ENCODE measurements at places on chromosomes 1 and 21.

DNA sequence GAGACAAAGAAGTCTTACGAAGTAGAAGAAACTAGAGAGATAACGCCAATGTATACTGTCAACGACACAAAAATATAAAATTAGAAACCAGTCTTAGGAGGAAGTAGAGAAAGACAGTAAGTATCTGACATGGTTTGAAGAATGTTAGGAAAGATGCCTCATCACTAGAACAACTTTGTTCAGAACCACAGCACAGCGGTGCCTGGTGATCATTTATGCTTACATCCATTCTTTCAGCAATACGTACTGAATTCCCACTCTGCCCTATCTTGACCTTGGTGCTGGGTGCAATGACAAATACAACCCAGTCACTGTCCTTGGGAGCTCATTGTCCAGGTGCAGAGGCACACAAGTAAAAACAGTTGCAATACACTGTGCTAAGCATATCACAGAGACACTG, 104.4 kb downstream of the TM2D1 start:
- no peak for DNase-seq

- no peak for DNase-seq
These were observed 7.7 kb upstream of the AGTRAP start for GRCh38 chr1:11728126-11728806.

DNA sequence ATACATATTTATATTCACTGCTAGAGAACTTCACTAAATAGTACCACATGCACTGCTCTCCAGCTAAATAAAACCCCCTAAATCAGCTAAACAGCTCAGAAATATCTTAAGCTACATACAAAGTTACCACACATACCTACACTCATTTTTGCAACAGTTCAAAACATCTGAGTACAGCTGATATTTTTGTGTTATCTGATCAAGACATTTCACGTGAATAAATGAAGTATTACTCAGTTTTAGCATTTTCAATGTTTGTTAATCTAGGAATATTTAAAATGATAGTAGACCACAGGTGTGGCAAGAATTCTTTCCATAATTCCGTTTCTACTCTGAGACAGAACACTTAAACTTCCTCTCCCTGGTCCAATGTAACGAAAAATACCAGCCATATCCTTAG, 20.8 kb downstream of the EVI5 start:
- no peak for DNase-seq

GRCh38 chr1:17119076-17119772, at the start of gene PADI2:
Gene PADI2 (minus strand): TSS chr1:17119451. CDS start chr1:17119371, 80 bp downstream.
- DNase-seq: peak; percentile 92

DNA sequence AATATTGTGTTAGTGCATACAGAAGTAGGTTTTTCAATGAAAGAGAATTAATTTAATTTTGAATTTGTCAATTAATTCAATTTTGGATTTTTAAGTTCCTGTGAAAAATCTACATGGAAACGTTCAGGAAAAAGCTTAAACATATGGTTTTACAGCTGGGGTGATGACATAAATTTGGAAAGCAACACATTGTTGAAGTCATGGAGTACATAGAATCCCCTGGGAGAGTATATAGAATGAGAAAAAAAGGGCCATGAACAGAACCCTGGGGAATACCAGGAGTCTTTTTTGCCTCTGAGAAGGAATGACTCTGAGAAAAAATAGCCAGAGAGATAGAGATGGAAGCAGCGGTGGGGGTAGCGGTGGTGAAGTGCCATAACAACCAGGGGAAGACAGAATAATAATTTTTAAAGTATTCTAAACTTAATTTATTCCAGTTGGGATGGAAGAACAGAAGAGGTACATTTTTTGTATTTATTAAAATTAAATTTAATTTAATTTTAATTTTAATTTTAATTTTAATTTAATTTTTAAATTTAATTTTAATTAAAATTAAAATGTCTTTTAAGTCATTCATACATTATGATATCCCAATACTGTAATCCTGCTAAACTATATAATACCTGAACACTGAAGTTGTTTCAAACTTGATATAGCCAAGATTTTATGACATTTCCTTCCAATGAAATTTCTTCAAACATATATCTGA, 48.9 kb downstream of the NME7 start:
- DNase-seq: no peak

DNA sequence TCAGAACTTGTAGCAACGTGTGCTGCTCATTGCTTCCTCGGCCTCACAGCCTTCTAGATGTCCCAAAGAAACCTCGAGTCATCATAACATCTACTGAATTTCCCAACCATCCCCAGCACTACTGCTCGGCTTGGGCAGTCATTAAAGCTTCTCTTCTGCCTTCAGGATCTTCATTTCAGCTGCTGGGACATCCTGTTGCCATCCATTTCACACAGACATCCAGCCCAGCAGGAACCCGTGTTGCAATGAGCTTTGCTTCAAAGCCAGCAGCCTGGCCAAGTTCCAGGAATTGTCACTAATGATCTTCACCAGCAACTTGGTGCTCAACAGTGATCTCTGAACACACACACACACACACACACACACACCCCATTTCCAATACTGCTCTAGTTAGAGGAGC, 18.5 kb downstream of the WLS start:
- DNase-seq: peak; percentile 45

- no peak for DNase-seq
These were observed 56.1 kb downstream of the MEF2D start for GRCh38 chr1:156444407-156445001.

- DNase-seq: no peak
These were observed 82.7 kb downstream of the HLCS start for GRCh38 chr21:36883532-36884486.

DNA sequence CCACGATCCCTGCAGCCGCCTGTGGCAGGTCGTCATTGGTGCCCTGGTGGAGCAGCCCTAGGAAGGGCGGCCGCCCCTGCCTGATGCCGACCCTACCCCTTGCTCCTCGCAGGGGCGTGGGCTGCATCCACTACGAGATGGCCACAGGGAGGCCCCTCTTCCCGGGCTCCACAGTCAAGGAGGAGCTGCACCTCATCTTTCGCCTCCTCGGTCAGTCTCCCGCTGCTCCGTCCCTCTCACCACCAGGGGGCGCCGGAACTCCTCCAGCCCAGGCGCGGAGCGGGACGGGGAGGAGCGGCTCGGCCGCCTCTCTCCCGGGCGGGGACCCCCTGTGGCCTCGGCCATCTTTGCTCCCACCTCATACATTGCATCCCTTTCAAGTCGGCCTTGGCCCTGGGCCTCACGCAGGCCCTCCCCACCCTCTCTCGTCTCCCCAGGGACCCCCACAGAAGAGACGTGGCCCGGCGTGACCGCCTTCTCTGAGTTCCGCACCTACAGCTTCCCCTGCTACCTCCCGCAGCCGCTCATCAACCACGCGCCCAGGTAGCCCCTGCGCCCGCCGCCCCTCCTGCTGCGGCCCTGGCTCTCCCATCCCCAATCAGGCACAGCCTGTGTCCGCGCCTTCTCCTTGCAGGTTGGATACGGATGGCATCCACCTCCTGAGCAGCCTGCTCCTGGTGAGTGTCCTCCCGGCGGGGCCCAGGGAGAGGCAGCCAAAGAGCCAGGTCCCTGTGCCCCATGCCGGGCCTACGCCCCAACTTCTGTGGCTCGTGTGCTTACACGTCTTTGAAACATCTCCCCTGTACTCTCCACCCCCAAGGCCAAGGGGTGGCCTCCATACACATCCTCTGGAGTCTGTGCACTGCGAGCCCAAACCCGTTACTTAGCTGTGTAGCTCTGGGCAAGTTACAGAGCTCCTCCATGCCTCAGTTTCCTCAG, 24.7 kb downstream of the CDK18 start:
- DNase-seq: peak; percentile 69

GRCh38 chr1:31954607-31955283, 16.6 kb upstream of the PTP4A2 start:
- peak; percentile 72 for DNase-seq

DNA sequence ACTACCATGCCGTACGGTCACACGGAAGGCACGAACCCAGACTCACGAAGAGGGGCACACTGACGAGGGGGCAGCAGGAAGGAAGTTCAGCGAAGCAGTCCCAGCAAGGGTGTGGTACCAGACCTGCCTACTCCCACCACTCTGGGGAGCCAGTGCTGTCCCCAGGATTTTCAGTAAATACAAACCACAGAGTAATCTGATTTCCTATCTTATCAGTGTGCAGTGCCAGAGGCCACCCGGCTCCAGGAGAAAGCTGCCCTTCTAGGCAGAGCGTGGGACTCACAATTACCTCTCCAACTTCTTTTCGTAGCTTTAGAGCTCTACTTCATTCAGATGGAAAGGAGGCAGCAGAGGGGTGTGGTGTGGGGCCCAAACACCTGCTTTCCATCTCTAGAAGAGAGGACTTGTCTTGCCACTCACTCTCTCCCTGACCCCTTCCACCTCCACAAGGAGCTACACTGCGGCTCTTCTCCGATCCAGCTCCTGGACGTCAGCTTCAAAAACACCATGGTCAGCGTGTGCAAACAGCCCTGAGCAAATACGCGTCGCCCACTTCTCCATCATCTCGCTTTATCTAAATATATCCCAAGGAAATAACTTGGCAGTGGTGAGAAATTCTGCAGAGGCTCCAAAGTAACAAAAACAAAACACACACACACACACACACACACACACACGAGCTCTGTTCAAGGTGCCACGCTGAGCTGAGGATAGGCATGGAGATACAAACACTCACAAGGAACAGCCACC, 98.5 kb downstream of the MRPL37 start:
- no peak for DNase-seq

- no peak for DNase-seq
These were observed 24.2 kb downstream of the MTARC1 start for GRCh38 chr1:220810963-220811362.

DNA sequence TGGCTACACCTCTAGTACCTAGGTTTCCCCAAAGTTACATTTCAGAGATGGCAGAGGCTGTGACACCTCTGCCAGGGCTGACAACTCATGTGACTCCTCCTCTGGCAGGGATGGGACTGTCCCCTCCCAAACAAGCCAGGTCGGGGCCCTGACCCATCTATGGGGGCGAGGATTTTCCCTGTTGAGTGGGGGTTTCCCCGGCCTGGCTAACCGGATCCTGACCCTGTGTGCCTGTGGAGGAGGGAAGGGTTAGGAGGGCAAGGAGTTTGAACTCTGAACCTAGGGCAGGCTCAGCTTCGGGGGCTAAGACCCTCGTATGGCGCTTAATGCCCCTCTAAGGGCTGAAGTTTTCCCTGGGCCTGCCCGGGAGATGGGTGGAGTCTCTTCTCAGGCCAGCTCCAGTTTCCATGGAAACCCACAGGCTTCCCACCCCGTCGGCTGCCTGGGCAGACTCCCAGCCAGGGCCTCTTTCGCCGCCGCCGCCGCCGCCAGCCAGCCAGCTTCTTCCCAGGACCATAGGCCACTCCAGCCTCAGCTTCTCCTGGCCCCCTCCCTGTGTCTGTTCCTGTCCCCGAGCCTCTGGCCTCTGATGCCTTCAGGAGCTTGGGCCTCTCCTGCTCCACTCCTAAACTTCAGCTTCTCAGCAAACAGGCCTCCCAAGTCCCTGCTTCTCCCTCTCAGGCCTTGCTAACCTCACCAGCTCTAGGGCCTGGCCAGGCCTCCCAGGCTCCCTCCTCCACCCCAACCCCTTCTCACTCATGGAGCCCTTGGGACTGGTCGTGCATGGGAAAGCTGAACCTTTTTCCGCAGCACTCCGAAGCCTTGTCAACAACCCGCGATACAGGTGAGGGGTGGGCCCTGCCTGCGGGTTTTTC, at the start of gene BTBD19:
Gene BTBD19 (plus strand): TSS at position 461 of the 875 bp plus-strand sequence. CDS start 298 bp downstream, at position 759.
- peak; percentile 86 for DNase-seq

DNA sequence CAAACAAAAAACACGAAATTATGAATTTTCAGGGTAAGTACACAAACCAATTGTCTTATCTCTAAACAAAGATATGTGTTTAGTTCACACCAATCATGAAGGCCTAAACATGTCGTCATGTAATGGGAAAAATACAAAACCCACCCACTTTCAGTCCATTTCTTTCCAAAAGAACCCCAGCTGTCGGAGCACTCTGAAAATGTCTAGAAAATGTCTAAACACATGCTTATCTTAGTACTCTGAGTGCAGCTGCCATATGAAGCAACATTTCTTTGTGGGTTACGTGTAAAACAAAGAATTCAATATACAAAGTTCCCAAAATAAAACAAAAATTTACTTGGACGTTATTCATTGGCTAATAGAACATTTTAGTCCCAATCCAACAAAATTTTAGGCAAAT, 22.7 kb downstream of the SERBP1 start:
- DNase-seq: no peak

DNA sequence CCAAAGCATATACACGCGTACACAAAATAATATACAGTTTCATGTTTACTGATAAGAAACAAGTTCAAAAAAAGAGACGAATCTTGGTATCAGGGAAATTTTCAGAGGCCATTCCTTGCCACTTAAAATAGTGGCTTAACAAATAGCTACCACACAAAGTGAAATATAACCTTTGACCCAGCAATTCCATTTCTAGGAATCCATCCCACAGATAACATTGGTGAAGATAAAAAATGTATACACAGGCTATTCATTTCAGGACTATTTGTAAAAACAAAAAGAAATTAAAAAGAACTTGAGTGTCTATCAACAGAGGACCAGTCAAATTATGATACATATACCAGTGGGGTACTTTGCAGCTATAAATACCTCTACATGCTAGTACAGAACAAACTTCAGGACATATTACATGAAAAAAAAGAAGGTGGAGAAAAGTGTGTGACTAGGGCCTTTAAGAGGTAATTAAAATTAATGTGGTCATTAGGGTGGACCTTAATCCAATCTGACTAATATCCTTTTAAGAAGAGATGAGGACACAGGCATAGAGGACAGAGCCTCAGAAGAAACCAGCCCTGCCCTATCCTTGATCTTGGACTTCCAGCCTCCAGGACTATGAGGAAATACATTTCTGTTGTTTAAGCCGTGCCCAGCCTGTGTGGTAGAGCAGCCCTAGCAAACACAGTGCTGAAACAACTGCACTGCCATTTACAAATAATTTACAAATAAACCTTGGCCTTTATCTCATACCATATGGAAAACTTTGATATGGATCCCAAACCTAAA, 7.8 kb downstream of the UBE2G2 start:
- DNase-seq: peak; percentile 37

- peak; percentile 97 for DNase-seq
These were observed 12.1 kb downstream of the EPHA2 start for GRCh38 chr1:16143566-16144324.

GRCh38 chr1:19786988-19787423, 12.7 kb downstream of the TMCO4 start:
- DNase-seq: no peak

DNA sequence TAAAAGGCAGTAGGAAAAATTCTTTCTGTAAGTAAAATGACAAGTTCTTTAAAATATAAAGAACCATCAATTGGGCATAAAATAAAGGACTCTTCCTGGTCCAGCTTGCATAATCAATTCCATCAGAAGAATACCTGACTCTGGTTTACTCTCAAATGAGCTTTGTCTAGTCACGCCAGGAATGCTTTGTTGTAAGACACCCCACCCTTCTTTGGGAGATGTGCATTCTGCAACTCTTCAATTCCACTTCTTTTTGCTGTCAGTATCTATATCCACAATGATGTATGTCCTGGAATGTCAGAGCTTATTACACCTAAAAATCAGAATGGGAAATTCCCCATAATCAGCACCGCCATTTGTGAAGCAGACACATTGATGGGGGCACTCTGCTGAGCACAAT, 76.1 kb downstream of the PTPN14 start:
- no peak for DNase-seq

- DNase-seq: no peak
These were observed 297.0 kb upstream of the NCAM2 start for GRCh38 chr21:20701235-20701634.
